ENCODE measurements at places on chromosomes 1 and 21.
A peak's percentile ranks its signal among the peaks of the same experiment; 100 is the strongest.

GRCh38 chr1:77797991-77798390 is 18.5 kb downstream of the MIGA1 start:
- no peak for DNase-seq

DNA sequence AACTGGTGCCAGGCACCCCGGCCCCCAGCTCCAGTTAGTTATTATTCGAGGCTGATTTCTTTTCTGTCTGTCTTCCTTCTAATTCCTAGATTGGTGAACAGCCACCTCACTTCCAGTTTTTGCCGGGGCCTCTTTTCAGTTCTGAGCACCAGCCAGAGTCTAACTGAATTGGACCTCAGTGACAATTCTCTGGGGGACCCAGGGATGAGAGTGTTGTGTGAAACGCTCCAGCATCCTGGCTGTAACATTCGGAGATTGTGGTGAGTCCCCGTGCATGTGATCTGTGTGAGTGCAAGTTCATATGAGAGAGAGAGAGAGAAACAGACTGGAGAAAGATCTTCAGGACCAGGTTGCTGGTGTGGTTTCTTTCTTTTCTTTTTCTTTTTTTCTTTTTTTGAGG is 13.5 kb downstream of the NLRP3 start:
- no peak for DNase-seq

DNA sequence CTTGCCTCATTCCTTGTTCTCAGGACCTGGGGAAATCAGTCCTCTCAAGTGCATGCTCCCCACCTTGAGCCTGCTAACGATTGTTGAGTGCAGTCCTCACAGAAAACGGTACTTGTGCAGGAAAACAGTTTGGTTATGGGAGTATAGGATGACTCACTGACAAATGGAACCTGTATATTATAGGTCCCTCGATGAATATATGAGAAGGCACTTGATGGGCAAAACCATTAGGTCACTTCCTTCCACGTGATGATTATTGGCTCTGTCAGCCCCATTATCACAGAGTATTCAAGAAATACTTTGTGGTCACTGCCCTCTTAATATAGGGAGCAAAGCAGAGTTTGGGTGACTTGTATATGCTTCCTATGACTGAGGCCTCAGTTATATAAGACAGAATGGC is 6.2 kb downstream of the CCDC17 start:
- no peak for DNase-seq

GRCh38 chr1:233614173-233614742 is 352 bp downstream of the KCNK1 start:
- peak; percentile 20 for DNase-seq

- no peak for DNase-seq
Measured at GRCh38 chr1:161013131-161013487, 7.8 kb downstream of the F11R start.

- no peak for DNase-seq
Measured at GRCh38 chr21:46664316-46664995, 29.0 kb downstream of the PRMT2 start.

DNA sequence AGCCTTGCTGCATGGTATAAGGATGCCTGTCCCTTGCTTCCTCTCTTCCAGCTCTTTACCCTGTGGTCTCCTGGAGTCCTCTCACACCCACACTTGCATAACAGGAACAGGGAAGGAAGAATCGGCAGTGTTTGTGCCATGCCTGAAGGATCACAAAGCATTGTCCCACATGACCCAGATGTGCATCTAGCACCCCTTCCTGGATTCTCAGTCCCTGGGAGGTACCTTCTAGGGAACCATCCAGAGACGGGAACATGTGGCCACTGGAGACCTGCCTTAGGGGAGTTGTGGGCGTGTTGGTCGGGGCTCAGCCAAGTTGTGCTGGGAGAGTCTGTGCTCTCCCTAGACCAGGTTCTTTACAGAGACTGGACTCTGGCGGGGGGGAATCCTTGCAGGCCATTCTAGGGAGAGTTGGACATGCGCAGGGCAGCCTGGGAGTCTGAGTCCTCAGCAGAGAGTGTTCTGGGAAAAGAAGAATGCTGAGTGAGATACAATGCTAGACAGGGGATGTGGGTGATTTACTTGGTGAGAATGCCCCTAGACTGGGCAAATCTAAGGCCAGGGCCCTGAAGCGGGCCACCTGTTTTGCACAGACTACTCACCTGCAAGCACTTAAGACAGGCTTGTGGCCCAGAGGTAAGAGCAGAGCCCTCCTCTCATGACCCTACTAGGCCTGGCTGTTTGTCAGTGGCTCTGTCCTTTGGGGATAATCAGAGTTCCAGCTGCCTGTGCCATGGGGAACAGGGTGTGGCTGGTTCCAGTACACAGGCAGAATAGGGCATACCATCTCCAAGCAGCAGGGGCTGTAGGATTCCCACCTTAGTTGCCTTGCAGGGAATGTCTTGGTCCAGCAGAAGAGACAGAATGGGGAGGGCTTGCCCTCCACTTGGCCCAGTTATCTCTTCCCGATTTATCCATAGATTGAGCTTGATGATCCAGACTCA is 89.8 kb downstream of the MAN1C1 start:
- no peak for DNase-seq

DNA sequence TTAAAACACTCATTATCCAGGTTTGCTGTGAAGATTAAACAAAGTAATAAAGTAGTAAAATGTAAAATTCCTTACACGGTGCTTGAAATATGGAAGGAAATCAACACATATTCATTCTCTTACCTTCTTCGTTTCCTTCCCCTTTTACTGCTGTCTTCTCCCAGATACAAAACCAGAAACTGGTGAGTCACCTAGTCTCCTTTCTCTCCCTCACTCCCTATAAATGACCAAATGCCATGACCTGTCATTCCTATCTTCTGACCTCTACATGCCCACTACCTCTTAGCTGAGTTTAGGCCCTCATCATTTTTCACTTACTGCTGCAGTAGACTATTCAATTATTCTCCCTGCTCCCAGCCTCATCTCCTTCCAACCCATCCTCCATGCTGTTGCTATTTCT is 4.3 kb upstream of the NR1I3 start:
- DNase-seq: no peak

- DNase-seq: no peak
Measured at GRCh38 chr1:92505015-92505692, 18.4 kb upstream of the GFI1 start.

DNA sequence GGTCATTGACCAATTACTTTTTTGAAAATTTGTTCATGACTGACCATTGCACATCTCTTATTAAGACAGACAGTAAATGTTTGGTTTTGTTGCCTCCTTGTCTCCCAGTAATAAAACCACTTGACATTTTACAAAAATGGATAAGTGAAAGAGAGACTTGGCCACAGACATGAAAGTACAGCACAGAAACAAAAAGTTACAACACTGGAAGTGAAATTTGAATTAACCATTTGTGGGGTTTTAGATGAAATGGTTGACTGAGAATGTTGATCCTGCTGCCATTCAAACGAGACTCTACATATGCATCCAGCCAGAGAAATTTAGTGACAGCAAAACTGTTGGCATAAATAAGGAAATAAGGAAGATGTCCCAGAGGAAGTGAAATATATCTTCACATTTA is 79.3 kb upstream of the B3GALT2 start:
- DNase-seq: no peak

DNA sequence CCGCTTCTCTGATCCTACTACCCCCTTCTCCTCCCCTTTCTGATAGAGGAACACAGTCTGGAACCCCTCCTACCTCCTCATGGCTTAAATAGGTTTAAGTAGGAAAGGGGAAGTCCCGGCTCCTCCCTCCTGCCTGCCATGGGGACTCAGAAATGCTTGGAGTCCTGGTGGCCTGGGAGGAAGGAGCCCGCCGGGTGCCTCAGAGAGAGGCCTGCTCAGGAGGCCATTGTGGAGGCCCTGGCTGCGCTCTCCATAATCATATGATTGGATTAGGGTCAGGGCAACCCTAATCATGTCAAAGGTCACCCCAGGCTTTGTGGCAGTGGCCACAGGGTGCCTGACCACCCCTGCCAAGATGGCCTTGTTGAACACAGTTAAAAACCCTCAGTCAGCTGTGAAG is 29.0 kb downstream of the WNT3A start:
- DNase-seq: no peak

GRCh38 chr1:164567774-164568173 is 8.8 kb downstream of the PBX1 start:
- DNase-seq: no peak

DNA sequence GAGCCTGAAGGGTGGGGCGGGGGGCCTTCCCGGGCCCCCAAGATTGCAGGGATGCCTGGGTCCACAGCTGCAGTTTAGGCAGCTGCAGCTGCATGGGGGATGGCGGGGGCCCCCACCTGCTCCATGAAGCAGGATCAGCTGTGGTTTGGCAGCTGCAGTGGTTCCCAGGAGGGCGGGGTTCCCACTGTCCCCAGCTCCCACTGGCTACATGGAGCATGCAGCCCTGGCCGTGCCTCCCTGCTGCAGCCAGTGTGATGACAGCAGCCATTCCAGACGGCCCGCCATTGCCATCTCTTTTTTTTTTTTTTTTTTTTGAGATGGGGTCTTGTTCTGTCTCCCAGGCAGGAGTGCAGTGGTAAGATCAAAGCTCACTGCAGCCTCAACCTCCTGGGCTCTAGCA is 992 bp upstream of the C1QA start:
- no peak for DNase-seq

DNA sequence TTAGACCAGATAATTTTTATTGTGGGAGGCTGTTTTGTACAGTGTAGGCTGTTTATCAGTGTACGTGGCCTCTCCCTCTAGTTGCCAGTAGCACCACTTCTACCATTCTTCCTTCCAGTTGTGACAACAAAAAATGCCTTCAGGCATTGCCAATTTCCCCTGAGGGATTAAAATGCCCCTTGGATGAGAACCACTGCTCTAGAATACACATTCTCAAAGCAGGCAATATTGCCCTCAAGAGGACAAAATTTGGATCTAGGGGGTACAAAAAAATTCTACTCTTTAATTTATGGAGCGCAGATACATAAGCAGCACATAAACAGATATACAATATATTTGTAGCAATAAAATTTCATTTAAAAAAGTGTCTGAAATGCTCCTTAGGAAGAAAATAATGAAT is 674.6 kb downstream of the PTPRC start:
- DNase-seq: no peak

DNA sequence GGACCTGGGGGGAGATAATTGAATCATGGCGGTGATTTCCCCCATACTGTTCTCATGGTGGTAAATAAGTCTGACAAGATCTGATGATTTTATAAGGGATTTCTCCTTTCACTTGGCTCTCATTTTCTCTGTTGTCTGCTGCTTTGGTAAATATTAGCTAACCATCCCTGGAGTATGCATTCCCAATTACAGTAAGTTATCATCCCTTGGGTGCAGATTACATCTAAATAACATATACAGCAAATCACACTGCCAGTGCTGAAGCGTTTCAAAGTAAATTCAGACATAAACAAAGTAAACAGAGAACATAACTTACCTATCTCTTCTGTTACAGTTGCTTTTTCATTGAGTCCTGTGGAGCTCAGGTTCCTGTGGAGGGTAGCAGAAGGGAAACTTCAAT is 38.6 kb upstream of the IGSF3 start:
- no peak for DNase-seq

- DNase-seq: peak; percentile 84
Measured at GRCh38 chr1:223683586-223684487, 18.3 kb upstream of the CAPN8 start.

DNA sequence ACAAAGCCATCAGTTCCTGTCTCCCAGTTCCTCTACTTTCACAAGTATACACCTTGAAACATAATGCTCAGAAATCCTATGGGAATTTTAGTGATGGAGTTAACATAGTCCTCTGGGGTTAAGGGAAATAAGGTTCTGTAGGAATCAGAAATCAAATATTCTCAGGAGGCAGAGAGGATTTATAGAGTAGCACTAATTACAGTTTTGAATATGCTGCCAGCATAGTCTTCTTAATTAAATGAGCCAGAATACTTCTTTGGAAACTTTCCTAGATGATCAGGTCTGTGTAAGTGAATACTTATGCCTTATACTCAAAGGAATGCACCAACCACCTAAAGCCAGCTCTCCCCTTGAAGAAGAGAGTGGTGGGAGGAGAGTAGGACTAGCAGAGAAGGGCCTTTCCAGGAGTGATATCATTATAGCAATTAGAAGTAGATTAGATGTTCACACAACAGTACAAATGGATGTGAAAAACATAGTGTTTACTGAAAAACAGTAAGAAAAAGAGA is 31.4 kb upstream of the DIRAS3 start:
- DNase-seq: no peak

GRCh38 chr1:241592273-241592958 is 47.8 kb downstream of the CHML start:
- no peak for DNase-seq

DNA sequence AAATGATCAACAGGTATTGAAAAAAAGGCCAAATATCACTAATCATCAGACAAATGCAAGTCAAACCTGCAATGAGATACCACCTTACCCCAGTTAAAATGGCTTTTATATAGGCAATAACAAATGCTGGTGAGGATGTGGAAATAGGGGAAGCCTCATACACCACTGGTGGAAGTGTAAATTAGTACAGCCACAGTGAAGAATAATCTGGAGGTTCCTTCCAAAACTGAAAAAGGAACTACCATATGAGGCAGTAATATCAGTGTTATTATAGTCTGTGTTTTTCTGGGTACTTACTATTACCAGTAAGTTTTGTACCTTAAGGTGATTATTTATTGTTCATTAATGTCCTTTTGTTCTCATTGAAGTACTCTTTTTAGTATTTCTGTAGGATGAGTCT is 201.3 kb downstream of the MRPL39 start:
- no peak for DNase-seq

DNA sequence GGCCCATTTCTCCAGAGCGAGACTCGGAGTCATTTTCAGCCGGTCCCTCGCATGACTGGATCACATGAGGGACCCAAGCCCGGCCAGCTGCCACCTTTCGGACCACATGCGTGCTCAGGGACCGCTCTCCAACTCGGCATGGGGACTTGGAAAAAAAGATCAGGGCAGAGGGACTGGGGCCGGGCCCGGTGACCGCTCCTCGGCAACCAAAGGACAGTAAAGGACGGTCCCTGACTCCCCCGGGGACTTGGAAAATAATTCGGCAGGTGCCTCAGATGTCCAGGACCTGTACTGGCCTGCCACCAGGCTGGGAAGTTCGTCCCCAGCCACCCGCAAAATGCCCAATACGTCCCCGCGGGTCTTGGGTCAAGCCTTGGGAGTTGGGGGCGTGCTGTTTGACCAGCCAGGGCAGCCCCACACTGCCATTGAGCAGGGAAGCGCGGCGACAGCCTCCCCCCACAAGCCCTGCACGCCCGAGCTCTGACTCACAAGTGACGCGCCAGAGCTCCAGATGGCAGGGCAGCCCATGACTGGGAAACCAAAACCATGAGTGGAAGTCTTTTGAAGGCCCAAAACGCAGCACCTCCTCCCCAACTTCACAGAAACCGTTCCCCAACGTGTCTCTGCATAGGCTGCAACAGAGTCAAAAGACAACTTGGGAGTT is 134.5 kb downstream of the LIPI start:
- no peak for DNase-seq
